Posterior vena cava (tissue), 2 donors: ENCODE measurements at places on chromosomes 5 and 9. TPM values are rescaled to one million over a fixed set of nuclear protein-coding genes. Genes with fewer than 3 reads are reported as not detected.

GRCh38 chr5:1792842-1793266 is 6.8 kb downstream of the MRPL36 start:
- peak; percentile 56 for DNase-seq

- no peak for DNase-seq
Measured at GRCh38 chr5:100472091-100472490, 63.1 kb upstream of the FAM174A start.

- DNase-seq = no peak
Measured at GRCh38 chr9:20512106-20512505, 110.2 kb downstream of the MLLT3 start.

SPATA31A3 gene
- not detected for total RNA-seq

GRCh38 chr5:155027993-155028629 is 14.6 kb downstream of the KIF4B start:
- DNase-seq = no peak

FCN1 gene
- 16.5 TPM for total RNA-seq

GRCh38 chr5:92581690-92582089 is 999.3 kb downstream of the NR2F1-AS1 start:
- no peak for DNase-seq

- DNase-seq = no peak
Measured at GRCh38 chr9:129124506-129125069, 13.4 kb downstream of the PTPA start.

STKLD1 gene
- total RNA-seq = 0.57 TPM

PCDHB7 gene
- total RNA-seq = 5.5 TPM

DNA sequence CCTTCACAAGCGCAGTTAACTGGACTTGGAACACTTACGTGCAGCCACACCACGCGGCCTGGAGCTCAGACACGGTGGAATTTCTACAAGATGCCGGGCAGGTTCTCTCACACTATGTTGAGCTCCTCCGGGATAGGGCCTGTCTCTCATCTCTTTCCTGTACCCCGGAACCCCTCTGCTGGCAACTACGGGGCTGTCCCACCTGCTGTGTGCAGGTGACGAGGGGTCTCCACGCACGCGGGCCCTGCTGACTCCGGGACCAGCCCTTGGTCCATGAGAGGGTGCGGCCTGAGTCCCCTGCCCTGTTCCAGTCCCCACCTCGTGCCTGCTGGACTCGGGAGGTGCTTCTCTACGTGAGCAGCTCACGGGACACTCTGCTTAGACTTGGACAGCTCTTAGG is 40.1 kb downstream of the SLC6A3 start:
- peak; percentile 74 for DNase-seq

- no peak for DNase-seq
Measured at GRCh38 chr5:13427827-13428557, 516.5 kb downstream of the DNAH5 start.

DNA sequence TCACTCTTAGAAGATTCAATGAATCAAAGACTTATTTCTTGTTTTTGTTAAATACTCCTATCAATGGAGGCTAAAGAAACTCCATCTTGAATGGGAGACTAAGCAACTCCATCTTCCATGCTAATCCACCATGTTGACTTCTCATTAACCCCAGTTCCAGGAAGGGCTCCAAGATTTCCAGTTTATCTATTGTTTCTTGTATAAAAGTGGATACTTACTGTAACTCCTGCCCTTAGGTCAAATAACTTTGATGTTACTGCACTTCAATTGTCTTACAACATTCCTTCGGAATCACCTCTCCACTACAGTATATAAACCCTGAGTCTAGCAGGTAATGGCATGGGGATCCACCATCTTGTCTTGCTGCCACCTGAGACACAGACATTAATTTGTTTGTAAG is 63.0 kb downstream of the PUM3 start:
- no peak for DNase-seq

AGXT2 gene
- total RNA-seq = not detected

TLX3 gene
- total RNA-seq = not detected

SPINK13 gene
- total RNA-seq = not detected

GRCh38 chr9:90552317-90552716 is 90.3 kb downstream of the DIRAS2 start:
- no peak for DNase-seq

- DNase-seq = no peak
Measured at GRCh38 chr9:71783120-71783523, 14.8 kb upstream of the CEMIP2 start.

- no peak for DNase-seq
Measured at GRCh38 chr5:170266570-170267381, 30.8 kb downstream of the LCP2 start.

- DNase-seq = no peak
Measured at GRCh38 chr5:5492087-5492933, 69.8 kb downstream of the ICE1 start.

WDR31 gene
- total RNA-seq = 2.3 TPM

DNA sequence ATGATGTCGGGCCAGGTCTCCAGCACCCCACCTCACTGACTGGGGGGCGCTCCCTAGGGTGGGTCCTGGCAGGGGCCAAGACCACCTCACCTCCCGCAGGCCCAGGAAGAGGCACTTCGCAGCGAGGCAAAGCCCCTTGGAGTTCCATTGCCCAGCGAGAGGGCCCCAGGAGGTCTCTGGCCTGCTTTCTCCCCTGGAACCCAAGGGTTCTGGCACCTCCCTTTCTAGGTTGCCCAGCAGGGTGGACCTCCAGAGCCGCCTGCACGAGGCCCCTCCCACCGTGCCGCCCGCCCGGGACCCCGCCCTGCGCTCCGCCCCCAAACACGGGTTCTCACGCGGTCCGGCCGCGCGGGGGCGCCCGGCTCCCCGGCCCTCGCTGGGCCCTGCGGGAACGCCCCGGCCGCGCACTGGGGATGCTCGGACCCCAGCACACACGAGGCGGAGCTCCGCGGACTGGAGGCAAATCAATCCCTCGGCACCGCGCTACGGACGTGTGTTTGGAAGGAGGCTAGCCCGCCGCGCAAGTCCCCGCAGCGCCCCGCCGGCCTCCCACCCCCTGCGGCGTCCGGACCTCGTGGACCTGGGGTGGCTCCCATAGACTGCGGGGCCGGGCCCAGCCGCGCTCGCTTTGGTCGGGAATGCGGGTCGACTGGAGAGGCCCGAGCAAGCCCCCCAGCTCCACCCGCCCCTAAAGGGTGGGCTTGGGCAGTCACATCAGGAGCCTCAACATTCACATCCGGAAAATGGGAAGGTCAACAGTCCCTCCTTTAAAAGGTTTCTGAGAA is 99.5 kb upstream of the LMX1B start:
- DNase-seq = peak; percentile 89

PCDHA13 gene
- not detected for total RNA-seq

GRCh38 chr5:33241802-33242201 is 199.0 kb upstream of the TARS1 start:
- no peak for DNase-seq

GRCh38 chr5:151580239-151580638 is 10.9 kb downstream of the FAT2 start:
- DNase-seq = no peak

DYNC2I2 gene
- total RNA-seq = 18.1 TPM

DNA sequence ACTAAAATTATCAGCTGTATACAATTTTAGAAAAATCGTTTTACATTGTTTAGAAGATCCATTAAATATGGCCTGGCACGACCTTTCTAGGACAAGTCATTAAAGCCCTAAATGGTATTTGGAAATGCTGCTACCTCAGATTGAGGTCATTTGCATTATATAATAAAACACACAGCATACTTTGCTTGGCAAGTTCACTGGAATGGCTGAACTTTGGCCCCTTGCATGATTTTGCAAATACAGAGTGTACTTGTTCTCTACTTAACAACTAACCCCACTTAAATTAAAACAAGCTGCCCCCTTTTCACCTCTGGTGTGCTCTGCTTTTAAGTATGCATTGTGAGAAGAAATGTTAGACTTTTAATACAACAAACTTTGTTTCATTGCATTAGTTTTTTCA is 860.1 kb downstream of the PTPRD start:
- DNase-seq = no peak

- peak; percentile 55 for DNase-seq
Measured at GRCh38 chr5:179268966-179269693, 76.1 kb downstream of the ADAMTS2 start.

DNA sequence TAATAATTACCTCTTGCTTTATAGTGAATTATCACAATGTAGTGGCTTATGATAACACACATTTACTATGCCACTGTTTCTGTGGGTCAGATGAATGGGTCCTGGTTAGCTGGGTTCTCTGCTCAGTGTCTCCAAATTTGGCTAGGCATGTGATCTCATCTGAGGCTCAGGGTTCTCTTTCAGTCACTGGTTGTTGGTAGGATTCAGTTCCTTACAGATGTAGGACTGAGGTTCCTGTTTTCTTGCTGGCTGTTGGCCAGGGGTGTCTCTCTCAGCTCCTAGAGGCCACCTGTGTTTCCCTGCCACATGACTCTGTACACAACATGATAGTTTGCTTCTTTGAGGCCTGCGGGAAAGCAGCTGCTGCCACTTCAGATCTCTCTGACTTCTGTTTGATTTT is 7.1 kb downstream of the NFX1 start:
- DNase-seq = no peak

DNA sequence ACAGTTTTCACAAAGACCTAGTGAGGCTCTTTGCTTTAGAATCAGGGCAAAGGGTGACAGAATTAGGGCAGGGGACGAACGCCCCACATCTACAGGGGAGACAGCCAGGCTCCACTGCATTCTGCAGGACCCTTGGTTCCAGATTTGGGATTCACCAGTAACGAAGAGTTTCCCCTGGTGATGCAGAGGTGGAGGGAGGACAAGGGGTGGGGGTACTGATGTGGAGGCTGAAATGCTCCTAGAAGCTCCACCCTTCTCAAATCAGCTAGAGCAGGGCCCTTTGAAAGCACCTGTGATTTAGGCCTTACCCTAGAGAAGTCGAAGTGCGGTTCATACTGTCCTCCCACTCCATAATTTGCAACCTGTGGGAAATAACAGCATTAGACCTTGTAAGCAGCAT is 29.1 kb downstream of the P4HA2 start:
- no peak for DNase-seq

GRCh38 chr5:174729075-174729680 is 4.8 kb downstream of the MSX2 start:
- no peak for DNase-seq

TXN gene
- total RNA-seq = 132 TPM

BHMT2 gene
- total RNA-seq = 24.5 TPM

GRCh38 chr5:16709691-16710433 is 93.1 kb upstream of the RETREG1 start:
- DNase-seq = no peak

PCDHGA8 gene
- 2.4 TPM for total RNA-seq

DNA sequence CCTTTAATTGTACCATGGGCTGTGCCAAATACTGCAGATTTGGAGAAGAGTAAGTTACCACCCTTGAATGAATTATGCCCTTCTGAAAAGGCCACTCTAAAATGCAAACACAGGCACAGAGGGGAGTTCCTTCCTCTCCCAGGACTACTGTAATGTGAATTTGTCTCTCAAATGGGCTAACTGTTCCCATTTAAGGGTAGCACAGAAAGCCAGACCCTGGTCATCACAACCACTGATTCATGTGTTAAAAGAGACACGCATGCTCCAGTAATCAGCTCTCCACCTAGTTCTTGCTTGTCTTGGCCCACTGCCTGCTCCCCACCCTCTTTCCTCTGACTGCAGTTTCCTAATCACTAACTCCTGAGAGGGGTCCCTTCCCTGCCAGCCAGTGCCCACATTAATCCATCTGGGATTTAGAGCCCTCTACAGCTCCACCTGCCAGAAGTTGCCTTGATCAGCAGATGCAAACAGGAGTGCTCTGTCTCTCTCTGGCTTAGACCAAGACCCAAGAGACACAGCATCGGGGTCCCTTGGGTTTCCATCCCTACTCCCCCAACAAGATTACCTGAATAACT is 382.4 kb downstream of the TMEM167A start:
- no peak for DNase-seq

ARL14EPL gene
- total RNA-seq = not detected

DNA sequence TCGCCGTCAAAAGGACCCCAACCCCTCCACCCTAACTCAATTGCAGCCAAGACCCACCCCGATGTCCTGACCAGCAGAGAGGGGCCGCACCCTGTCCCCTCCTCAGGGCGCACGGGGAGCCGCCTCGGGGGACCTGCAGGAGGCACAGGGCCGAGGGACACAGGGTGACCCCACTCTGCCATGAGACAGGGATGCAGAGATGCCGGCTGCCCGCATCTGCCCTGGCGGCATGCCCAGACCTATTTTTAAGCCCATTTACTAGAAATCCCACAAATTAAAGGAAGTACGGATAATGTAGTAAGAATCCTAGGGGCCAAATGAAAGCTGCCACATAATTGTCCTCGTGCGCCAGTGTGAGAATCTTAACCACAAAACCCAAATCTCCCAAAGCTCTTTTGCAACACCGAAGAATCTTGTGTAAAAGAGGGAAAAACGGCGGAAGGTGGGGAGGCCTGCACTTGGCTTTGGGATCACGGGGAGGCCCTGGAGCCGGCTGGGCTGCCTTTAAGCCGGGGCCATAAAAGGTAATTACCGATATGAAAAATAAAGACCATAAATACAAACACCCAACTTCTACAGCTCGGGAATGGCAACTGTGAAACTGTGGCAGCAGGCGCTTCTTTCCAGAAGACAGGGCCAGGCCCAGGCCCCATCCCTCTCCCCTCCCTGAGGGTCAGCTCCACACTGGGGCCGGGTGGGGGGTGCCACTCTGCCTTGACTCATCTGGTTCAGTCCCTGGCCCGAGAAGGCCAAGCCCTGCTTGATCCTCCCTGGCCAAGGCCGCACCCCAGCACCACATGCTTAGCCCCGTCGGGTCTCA is 35.0 kb downstream of the NACC2 start:
- DNase-seq = peak; percentile 78

- no peak for DNase-seq
Measured at GRCh38 chr5:71645030-71645429, 57.9 kb downstream of the MCCC2 start.

- no peak for DNase-seq
Measured at GRCh38 chr9:73183917-73184861, 32.5 kb downstream of the ANXA1 start.

GRCh38 chr5:178516504-178517235 is 73.5 kb downstream of the COL23A1 start:
- DNase-seq = peak; percentile 62

DNA sequence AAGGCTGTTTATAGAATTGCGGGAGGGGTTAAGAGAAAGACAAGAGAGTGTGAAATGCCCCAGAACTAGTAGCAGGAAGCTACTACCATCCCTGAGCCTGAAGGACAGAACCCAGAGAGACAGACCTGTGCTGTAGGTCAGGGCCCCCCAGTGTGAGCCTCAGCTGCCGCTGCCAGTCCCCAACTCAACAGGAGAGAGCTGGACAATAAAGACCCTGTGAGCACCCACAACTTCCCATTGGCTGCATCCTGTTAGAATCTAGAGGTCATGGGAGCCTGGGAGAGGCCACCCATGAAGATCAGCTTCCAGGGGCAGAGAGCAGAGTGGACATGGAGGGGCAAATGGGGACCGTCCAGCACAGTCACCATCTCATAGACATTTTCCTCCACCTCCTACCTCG is 127.2 kb upstream of the GABRP start:
- DNase-seq = no peak

GRCh38 chr9:3804103-3804502 is 278.3 kb upstream of the RFX3 start:
- DNase-seq = no peak

IL9 gene
- not detected for total RNA-seq

ZNG1A gene
- total RNA-seq = 26.7 TPM

- no peak for DNase-seq
Measured at GRCh38 chr9:130664251-130665028, at the start of gene PRDM12. Gene PRDM12 (plus strand): TSS chr9:130664594. CDS start chr9:130664654, 60 bp downstream.

- DNase-seq = no peak
Measured at GRCh38 chr5:98424681-98425450, 348.6 kb upstream of the RGMB start.

- no peak for DNase-seq
Measured at GRCh38 chr5:11609570-11610303, 294.5 kb downstream of the CTNND2 start.

TMEM252 gene
- total RNA-seq = not detected

- DNase-seq = peak; percentile 36
Measured at GRCh38 chr5:132473668-132474067, 16.9 kb downstream of the IRF1 start.

TMEM174 gene
- not detected for total RNA-seq
